ENCODE measurements at places on chromosomes 1 and 21.
A peak's percentile ranks its signal among the peaks of the same experiment; 100 is the strongest.

DNA sequence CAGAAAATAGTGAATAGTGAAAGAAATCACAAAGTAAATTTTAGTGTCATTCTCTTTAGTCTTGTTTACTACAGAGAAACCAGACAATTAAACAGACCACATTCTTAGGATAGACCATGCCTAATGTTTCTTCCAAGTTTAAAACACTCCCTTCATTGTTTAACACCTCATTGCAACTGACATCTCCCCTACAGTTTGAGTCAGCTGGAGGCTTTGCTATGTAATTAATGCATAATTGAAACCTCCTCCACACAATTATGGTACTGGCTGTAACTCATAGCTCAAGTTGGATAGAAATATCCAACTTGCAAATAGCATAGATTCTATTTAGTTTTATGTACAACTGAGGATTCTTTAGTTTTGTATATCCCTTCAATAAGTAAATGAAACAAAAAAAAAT is 35.2 kb upstream of the B3GALT2 start:
- DNase-seq, result no peak

DNA sequence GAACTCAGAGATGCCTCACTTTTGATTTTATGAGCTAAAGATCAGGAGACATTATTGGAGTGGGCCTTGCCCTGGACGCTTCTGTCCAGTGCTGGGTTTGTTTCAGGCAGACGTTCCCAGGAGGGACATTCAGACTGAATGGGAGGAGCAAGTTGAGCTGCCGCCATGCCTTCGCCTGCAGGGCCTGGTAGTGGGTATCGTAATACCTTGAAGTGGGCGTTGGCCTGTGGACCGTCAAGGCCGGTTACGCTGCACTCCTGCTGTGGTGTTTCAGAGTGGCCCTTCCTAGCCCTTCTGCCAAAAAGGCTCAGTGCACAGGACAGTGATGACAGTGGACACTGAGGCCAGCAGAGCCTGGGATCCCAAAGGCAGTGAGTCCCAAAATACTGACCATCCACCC is 1.6 kb downstream of the FAM3B start:
- DNase-seq, result no peak

DNA sequence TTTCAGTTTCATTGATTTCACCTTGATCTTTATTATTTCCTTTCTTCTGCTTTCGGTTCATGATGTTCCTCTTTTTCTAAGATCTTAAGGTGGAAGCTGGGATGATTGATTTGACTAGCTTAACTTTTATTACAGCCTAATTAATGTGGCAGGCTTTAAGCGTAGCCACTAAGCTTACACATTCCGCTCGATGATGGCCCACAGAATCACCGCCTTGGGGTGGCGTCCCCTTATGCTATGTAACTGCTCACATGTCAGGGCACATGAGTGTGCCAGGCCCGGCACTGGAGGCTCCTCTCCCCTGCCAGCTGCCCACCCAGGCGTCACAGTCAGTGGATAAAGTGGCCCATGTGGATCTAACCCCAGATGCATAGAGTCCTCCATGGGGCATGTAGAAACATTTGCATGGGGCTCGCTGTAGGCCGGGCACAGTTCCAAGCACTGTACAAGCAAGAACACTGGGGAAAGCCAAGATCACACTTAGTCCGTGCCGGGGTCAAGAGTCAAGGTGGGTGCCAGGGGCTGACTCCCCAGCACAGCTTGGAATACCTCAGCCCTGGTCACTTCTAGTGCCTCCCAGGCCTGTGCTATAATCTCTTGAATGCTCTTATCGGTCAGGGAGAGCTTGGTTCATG is 41.7 kb downstream of the PKNOX1 start:
- no peak for DNase-seq

GRCh38 chr1:99461499-99461898 is 184.4 kb upstream of the PALMD start:
- DNase-seq, result no peak

- no peak for DNase-seq
Measured at GRCh38 chr1:232059726-232060374, 433.3 kb downstream of the DISC1 start.

DNA sequence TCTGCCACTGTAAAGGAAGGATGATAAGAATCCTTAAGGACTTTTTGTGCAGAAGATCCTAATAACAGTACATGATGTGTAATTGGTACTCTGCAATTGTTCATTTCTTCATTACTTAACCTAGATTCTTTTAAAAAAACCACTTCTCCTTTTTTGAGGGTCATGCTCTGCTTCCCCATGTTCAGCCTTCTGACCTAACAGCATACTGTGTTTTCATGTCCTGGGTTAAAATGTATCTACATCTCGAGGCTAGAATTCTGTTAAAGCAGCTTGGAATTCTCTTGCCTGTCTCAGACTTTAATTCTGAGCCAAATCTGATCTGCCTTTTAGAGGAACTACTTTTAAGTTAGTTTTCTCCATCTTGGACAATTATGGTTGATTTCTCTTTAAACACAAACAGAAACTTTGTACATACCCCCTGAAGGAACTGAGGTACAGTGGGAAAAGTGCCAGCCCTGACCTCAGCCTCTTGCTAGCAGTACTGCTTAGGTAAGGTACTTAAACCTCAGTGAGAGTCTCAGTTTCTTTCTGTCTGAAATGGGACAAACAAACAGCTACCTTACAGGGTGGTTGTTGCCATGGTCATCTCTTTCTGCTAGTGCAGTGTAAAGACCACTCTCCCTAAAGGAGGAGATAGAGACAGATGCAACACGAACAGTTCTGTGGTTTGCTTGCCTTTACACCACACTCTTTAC is 103.2 kb upstream of the DYNLT5 start:
- no peak for DNase-seq

DNA sequence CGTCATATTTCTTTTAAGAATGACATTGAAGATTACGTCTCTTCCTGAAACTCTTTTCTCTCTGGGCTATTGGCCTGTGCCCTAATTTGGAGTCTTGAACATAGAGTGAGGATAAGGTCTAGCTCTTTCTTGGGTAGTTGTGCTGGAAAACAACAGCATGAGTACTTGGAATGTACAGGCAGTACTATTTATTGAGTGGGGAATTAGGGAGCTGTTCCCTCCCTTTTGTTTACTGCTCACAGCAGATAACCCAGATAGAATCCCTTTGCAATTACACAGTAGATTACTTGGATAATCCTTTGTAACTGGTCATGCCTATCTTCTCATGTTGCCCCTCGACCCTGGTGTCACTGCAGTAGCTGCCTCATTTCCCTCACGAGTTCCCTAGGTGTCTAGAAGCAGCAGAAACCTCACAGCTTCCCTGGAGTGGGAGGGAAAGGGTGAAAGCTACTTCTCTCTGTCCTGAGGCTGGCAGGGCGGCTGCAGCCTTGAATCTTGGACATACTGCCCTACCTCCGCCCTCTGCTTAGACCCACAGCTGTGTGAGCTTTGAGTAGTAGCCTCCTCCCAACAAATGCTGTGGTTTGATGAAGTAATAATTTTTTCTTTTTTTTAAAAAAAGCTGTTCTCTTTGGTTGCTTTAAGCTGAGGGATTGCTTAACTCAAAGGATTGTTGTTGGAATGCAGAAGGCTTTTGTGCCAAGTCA is 70.6 kb downstream of the FGGY start:
- peak; percentile 60 for DNase-seq

DNA sequence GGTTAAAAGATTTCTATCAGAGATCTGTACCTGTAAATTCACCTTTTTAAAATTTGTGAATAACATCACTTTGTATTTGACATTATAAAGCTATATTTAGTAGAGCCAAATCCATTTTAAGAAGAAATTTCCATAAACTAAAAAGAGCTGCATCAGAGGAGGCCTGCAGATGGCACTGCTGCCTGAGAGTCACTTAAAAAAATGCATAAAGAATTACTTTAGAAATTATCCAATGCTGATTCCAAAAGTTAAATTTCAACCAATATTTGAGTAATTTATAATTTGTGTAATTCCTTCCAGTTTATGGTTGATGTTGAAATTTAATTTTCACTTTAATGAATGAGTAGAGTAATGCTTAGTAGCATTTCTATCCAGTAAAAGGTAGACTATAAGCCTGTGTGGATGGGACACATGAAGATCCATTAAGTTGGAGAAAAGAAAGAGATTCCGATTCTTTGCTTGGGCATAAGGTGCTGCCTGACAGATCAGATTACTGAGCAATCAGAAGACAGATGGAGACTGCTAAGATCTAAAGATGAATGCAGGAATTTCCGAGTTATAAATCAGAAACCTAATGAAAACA is 20.7 kb upstream of the RPE65 start:
- no peak for DNase-seq

GRCh38 chr1:228286505-228287417 is 78.9 kb downstream of the OBSCN start:
- no peak for DNase-seq

DNA sequence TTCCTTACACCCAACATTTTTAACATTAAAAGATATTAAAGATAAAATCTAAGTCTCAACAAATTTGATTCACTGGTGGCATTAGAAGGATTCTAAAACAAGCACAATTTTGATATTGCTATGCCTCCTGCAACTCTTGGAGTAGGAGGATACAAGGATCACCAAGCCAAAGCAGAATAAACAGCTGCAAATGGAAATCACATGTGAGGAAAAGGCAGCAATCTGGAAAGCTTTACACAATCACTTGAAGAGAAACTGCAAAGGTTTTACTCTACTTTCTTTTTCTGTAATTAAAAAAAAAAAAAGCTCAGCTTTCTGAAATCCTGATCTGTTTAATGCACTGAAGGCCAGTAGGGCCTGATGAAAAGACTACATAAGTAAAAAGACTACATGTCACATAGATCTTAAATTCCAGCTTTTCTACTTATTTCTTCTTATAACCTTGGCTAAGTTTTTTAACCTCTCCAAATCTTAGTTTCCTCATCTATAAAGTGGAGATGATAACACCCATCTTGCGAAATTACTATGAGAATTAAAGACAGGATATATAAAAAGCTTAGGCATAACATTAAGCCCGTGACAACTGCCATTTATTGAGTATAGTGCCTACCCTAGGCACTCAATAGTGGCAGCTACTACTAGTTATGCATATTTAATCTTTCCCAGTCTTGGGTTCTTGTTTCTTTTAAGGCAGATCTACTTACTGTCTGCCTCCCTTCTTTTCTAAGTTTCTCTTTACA is 73.5 kb downstream of the EPS15 start:
- DNase-seq, result peak; percentile 12

DNA sequence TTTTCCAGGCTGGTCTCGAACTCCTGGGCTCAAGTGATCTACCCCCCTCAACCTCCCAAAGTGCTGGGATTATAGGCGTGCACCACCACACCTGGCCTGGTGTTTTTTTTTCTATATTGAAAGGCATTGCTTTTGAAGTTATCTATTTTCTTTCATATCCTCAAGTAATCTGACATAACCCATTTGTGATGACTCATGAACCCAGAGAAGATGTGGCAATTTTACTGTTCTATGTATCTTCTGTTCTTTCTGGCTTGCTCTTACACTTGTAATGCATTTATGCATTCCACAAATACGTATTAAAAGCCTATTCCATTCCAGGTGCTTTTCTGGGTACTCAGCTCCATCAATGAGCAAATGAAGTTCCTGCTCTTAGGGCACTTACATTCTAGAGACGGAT is 29.9 kb upstream of the ERRFI1 start:
- no peak for DNase-seq

DNA sequence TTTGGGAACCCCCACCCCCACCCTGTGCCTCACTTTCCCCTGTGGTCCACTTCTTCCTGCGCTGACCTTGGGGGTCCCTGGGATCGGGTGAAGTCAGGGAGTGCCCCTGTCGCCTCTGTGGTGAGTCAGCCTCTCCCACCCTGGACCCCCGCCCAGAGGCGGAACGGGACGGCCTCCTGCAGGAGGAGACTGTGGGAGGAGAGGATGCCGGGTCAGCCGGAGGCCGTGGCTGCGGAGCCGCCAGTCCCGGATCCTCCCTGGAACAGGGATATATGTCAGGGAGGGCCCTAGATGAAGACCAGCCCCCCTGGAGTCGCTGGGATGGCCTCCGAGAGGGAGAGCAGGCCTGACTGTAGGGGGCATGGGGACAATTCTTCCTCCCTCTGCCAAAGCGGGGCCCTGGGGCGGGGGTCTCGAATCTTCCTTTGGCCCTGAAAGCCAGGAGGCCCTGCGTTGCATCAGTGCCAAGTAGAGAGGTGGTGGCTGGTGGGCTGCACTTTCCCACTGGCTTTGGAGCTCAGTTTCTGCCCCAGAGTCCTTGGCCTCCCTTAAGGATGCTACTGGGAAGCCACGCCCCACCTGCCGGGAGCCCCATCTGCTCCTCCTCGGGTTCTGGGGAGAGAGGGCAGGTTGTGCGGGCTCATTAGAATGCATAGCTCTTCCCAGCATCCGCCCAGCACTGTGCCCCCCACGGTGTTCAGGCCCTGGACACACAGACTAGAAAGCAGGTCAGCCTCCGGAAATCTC is 930 bp downstream of the ARHGEF10L start:
- no peak for DNase-seq

- DNase-seq, result no peak
Measured at GRCh38 chr21:41585199-41585994, 77.4 kb upstream of the TMPRSS2 start.

- no peak for DNase-seq
Measured at GRCh38 chr1:183313063-183313462, 105.1 kb downstream of the NMNAT2 start.

DNA sequence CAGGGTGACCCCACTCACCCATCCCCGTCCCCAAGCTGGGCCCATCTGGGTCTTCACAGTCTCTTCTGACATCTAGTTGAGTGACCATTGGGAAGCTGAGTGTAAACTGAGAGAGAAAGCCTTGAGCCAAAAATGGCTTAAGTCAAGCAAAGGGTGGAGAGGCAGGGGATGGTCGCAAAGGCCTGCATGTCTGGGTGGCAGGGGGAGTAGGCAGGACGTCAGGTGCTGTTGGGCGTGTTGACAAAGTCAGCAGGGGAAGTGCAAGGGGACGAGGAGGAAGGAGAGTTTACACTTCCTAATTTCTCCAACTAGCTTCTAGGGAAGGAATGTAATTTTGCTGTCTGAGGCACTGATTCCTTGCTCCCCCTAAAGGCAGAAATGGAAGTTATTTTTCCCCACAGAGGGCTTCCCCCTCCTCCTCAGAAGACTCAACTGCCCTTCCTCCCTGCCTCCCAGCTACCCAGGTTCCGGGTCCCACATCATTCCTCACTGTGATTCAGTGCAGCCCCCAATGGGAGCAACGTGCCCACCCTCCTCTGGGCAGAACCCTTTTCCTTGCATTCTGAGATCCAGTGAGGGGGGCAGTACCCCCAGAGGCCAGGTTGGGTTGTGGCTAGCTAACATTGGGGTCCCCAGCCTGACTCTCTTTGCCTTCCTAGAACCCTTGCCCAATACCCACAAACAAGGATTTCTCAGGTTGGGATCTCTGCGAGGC is 1.2 kb upstream of the ADORA1 start:
- no peak for DNase-seq

- peak; percentile 62 for DNase-seq
Measured at GRCh38 chr21:44872649-44873355, 688 bp downstream of the PTTG1IP start.

DNA sequence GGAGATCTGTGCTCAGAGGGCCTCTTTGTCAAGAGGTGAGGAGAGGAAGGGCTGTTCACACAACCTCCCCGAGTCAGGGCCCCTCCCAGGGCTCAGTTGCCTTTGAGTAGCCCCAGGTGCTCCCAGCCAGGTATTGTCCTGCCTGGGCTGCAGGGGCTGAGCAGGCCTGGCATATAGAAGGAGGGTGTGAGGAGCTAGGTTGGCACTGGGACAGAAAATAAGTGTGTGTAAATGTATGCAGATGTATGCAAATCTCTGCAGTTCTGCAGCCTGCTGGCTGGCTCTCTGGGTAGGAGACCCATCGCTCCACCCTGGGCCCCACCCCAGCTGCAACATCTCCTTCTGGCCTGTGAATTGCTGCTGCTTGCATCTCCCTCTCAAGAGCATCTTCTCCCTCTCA is 52.4 kb downstream of the NAV1 start:
- no peak for DNase-seq
